Myometrial cell (primary cell): ENCODE measurements at places on chromosomes 2 and 18. TPM values are rescaled to one million over a fixed set of nuclear protein-coding genes. Genes with fewer than 3 reads are reported as not detected.

The PRKAG3 gene
- not detected in 2 replicates for total RNA-seq

The RGPD4 gene
- not detected in 2 replicates for total RNA-seq

The SOCS6 gene
- total RNA-seq = 19.9 and 21.6 TPM in 2 replicates

The LYG1 gene
- 1.1 TPM in 1 of 2 replicates, not detected in the other for total RNA-seq

The NCKAP5 gene
- under 0.01 TPM in 1 of 2 replicates, not detected in the other for total RNA-seq
